ENCODE measurements at places on chromosomes 2 and 18. TPM values are rescaled to one million over a fixed set of nuclear protein-coding genes. Genes with fewer than 3 reads are reported as not detected.

DNA sequence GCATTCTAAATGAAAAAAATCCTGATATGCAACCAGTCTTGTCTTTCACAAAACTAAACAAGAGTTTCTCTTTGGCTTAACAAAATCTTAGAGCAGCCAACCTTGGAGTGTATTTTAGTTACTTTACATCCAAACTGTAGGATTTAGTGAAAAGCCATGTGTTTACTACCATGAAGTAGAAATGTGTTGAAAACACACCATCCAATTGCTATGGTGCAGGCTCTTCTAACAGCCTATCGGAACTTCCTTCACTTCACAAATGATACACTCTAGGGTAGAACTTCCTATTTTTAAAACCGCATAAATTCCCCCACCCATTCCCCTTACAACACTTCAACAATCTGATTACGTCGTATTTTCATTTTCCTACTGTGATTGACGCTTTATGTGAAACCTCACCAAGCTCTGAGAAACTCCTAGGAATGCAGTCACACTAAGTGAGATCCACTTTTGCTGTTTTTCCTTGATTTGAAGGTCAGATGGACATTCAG, 74.4 kb upstream of the MAP4K4 start:
- DNase-seq = no peak
- H3K4me1 ChIP-seq = peaks cover 10% of the 10 kb centered on the region
- H3K27me3 ChIP-seq = no peaks in the 10 kb centered on the region
- H3K4me3 ChIP-seq = no peak overlapping the region
- H3K27ac ChIP-seq = no peak overlapping the region
- no peaks in the 10 kb centered on the region for H3K36me3 ChIP-seq

- H3K27me3 ChIP-seq = no peaks in the 10 kb centered on the region
- H3K4me1 ChIP-seq = peaks cover 39% of the 10 kb centered on the region
- H3K27ac ChIP-seq = no peak overlapping the region
- no peak for DNase-seq
- peaks cover 8% of the 10 kb centered on the region for H3K36me3 ChIP-seq
Measured at GRCh38 chr2:233422050-233422639, 67.9 kb downstream of the DGKD start.

The ATRAID gene
- total RNA-seq = 109 TPM

DNA sequence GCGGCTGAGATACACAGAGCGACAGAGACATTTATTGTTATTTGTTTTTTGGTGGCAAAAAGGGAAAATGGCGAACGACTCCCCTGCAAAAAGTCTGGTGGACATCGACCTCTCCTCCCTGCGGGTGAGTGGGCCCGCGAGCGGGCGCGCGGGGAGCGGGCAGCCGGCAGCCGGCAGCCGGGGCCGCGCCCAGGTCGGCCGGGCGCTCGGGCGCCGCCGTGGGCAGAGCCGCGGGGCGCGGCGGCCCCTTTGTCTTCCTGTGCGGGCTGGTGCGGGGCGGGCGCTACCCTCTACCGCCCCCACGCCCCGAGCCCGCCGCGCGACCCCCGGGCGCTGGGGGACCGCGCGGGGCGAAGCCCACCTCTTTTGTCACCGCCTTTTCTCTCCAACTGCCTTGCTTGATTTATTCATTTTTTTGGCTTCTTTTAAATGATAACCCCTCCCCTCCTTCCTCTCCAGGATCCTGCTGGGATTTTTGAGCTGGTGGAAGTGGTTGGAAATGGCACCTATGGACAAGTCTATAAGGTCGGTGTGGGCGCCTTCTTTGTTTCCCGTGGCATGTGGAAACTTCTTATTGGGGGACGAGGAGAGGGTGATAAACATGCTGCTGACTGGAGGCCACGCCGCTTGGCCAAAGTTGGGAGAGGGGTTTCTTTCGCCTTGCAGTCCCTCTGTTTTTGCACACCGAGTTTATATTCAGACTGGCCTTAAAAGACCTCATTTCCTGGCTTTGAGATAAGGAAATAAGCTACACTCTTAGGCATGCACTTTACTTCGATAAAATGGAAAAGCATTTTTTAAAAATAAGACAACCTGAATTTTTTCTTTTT, 722 bp downstream of the MAP4K4 start:
- no peak for DNase-seq
- no peaks in the 10 kb centered on the region for H3K27me3 ChIP-seq
- H3K4me1 ChIP-seq = peaks cover 17% of the 10 kb centered on the region
- peak overlapping the region; percentile 57 for H3K4me3 ChIP-seq

GRCh38 chr2:174563530-174564282, 33.9 kb downstream of the WIPF1 start:
- peaks cover 5% of the 10 kb centered on the region for H3K4me1 ChIP-seq
- peaks cover 3% of the 10 kb centered on the region for H3K27me3 ChIP-seq
- no peak overlapping the region for H3K4me3 ChIP-seq
- H3K27ac ChIP-seq = no peak overlapping the region
- no peak for DNase-seq
- H3K36me3 ChIP-seq = no peaks in the 10 kb centered on the region

GRCh38 chr2:166593403-166593802, 99.4 kb upstream of the SCN7A start:
- H3K27ac ChIP-seq = no peak overlapping the region
- no peaks in the 10 kb centered on the region for H3K4me1 ChIP-seq
- H3K27me3 ChIP-seq = no peaks in the 10 kb centered on the region

Data from WTC11 (cell line).